Body of pancreas (tissue), 4 donors: ENCODE measurements at places on chromosomes 7 and 10. TPM values are rescaled to one million over a fixed set of nuclear protein-coding genes. Genes with fewer than 3 reads are reported as not detected.

DNA sequence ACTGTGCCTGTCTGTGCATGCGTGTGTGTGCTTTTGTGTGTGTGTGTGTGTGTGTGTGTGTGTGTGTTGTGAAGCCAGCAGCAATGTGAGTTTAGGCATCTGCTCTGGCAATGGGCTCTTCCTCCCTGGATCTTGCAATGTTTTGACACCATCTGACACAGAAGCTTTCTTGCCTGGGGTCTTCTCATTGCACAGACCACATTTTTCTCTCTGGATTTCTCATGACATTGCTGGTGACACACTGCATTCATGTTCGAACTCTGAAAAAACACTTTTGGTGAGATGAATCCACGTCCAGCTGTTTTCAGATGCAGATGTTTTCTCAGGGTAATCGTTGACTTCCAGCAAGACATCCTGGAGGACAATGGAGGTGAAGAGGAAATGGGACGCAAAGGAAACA lies 63.0 kb upstream of the FZD8 start:
- no peak for DNase-seq

The SPDYE6 gene
- total RNA-seq = not detected

DNA sequence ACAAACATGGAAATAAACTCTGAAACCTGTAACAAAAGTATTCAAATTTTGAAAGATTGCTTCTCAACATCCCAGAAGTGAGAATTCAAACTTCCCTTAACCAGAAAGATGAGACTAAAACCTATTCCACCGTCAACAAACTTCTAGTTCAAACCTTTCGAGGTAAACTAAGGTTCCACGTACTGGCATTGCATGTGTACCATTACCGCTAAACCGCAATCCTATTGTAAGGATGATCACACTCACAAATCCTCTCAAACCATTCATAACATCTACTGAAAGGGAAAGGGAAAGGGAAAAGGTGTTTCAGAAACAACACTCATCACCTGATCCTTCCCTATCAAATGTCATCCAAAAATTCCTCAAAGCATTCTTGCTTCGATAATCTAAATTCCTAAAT lies 3.1 kb downstream of the SMURF1 start:
- no peak for DNase-seq

GRCh38 chr7:80907141-80907601 lies 11.7 kb downstream of the SEMA3C start:
- DNase-seq = no peak

DNA sequence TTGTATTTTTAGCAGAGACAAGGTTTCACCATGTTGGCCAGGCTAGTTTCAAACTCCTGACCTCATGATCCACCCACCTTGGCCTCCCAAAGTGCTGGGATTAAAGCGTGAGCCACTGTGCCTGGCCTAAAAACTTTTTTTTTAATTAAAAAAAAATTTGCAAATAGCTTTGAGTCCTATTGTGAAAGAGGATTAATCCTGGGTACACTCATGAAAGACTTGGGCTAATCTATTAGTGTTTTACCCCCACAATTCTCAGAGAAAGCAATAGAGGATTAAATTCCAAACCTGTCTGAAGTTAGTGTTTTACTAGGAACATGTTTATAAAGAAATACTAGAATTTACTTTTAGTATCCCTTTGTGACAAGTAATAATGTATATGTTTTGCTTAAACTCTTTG lies 76.9 kb upstream of the ITGB1 start:
- no peak for DNase-seq
